ENCODE measurements at places on chromosomes 6 and 20.

DNA sequence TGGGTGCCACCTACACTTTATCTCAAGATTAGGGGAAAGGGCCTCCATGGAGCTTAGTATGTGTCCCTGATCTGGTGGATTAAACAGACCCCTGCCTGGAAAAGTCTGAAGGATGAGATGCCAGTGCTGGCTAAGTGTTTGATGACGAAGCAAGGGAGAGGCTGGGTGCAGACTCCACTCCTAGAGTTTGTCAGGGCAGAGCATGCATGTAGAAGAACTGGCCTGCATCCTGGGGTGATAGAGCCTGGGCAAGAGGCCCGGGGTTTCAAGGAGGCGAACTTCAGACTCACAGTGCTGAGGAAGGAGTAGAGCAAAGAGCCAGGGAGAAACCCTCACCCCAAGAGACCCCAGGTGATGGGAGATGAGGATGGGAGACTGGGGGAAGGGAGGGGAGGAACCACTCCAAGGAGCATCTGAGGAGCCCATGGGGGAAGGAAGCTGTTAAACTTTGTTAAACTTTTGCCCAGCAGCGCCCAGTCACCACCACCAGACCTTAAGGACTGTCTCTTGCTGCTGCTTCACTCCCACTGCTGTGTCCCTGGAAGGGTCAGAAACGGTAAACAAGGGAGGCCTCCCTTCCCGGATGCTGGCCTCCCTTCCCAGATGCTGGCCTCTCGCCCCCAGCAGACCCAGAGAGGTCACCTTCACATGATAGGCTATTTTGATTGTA, 61.6 kb downstream of the RPRD1B start:
- no peak for DNase-seq

- DNase-seq, result no peak
These were observed 71.4 kb upstream of the SCAF8 start for GRCh38 chr6:154661768-154662167.

- DNase-seq, result no peak
These were observed 32.7 kb upstream of the SLC22A1 start for GRCh38 chr6:160088784-160089533.

DNA sequence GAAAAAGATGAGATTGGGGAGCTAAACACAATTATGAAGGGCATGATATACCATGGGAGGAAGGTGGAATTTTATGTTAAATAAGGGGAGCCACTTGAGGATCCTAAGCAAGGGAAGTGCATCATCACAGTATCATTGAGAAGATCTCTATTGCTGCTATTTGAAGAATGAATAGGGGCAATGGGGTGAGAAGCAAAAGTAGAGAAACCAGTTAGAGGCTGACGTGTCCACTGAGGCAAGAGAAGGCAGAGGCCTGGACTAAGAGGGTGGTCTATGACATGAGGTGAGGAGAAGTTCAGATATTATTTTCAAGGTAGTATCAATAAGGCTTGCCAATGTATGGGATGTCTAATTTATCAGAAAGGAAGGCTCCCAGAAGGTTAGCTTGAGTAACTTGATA, 111.6 kb downstream of the TENT5A start:
- DNase-seq, result no peak

DNA sequence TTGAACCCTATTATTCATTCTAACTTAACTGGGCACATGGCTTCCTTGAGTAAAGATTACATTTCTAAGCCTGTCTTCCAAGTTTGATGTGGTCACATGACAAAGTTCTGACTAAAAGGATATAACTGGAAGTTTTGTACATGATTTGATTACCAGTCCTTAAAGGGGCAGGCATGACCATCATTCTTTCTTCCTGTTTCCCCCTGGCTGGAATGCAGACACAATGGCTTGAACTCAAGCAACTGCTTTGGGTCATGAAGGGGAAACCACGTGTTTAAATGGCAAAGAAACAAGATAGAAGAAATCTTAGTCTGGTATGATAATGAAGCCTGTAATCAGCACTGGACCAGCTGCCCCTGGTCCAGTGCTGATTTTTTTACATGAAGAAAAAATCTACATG, 15.6 kb upstream of the SHLD1 start:
- no peak for DNase-seq

DNA sequence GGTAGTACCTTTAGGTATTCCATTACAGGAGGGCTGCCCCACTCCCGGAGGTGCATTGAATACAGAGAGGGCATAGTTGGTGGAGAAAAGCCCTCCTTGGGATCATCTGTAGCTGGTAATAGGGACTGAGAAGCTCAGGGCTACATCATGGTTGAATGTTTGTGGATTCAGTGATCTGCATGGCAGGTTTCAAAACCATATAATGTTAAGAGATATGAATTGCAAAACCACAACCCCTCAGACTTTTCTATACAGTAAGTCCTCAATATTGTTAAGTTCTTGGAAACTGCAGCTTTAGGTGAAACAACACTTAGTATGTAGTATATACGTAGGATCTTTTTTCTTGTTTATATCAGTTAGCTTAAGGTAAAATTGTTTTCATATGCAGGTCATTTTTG, 11.3 kb downstream of the TULP4 start:
- no peak for DNase-seq

DNA sequence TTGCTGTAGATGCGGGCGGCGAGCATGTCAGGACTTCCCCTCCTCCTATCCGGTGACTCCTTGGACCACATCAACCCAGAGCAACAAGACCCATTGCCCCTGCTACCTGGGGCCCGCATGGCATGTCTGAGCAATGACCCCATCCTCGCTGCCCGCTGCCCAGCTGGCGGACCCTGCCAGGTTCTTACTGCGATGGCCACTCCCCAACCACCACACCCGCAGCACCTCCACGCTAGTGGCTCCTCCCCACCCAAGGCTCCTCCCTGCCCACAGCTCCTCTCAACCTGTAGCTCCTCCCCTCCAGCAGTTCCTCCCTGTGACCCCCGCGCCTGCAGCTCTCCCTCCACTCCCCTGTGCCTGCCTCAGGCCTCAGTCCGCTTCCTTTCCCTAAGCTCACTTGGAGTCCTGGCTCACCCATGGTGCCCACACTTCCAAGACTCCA, 17.6 kb upstream of the SERPINB9 start:
- DNase-seq, result no peak

GRCh38 chr20:58571693-58572427, 56.7 kb upstream of the APCDD1L start:
- peak; percentile 34 for DNase-seq

DNA sequence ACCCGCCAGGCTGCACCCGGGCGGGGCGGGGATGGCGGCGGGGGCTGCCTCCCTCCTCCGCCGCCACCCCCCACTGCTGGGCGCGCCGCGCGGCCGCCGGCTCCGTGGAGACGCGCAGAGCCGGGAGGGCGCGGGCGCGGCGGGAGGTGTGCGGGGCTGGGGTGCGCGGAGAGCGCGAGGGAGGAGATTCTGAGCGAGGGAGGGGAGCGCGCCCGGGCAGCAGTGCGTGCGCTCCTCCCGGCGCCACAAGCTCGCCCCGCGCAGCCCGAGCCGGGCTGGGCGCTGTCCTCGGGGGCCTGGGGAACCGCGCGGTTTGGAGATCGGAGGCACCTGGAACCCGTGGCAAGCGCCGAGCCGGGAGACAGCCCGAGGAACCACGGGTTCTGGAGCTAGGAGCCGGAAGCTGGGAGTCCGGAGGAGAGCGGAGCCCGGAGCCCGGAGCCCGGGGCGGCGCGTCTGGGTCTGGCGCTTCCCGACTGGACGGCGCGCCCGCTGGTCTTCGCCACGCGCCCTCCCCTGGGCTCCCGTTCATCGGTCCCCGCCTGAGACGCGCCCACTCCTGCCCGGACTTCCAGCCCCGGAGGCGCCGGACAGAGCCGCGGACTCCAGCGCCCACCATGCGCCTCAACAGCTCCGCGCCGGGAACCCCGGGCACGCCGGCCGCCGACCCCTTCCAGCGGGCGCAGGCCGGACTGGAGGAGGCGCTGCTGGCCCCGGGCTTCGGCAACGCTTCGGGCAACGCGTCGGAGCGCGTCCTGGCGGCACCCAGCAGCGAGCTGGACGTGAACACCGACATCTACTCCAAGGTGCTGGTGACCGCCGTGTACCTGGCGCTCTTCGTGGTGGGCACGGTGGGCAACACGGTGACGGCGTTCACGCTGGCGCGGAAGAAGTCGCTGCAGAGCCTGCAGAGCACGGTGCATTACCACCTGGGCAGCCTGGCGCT, at the start of gene NTSR1:
Gene NTSR1 (plus strand): TSS at position 246 of the 946 bp plus-strand sequence. CDS start 372 bp downstream, at position 618.
- DNase-seq, result no peak

GRCh38 chr6:43772681-43773049, 2.7 kb downstream of the VEGFA start:
- DNase-seq, result peak; percentile 33

GRCh38 chr20:7305976-7306375, 538.5 kb downstream of the BMP2 start:
- no peak for DNase-seq

DNA sequence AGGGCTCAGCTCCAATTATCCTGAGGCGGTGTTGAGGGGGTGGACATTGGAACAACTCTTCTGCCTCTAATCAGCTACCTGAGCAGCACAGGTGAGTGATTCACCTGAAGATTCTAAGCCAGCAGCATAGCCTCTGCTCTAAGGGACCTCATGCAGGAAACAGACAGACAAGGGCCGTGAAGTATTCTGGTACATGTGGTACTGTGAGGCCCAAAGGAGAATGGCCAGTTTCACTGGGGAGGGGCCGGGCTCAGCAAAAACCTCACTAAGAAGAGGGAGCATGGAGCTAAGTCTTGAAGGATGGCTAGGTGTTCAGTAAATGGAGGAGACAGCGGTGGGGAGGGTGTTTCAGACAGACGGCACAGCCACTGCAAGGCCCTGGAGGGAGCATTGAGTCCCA, 58.5 kb upstream of the CCDC167 start:
- DNase-seq, result no peak

DNA sequence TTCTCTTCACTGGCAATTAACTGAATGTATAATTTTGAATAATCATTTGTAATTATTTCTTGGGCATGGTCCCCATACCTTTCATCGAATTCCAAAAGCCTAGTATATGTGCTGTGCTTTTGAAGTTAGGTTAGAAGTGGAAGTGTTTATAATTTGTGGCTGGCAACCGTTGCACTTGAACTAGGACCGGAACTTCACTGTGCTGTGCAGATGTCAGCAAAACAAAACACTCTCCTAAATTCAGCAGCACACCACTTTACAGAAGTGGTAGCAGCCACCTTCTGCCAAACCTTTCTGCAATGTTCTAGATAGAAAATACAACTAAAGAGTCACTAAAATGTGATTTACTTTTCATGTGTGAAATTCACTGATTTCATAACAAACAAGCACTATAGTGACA, 111.9 kb downstream of the FAM83B start:
- DNase-seq, result no peak

DNA sequence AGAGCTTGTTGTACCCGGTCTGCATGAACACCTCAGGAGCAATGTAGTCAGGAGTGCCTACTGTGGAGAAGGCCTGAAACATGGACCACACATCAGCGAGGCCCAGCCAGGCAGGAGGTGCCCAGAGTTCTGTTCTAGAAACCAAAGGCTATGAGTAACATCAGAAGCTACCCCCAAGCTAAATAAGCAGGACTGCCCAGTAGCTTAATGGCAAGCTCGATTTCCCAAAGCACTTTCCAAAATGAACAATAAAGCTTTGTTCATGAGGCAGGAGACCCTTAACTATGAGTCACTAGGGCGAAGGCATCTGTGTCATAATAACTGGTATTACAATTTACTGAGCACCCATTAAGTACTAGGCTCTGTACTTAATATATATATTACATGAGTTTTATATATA, 47.4 kb downstream of the STK38 start:
- DNase-seq, result no peak

DNA sequence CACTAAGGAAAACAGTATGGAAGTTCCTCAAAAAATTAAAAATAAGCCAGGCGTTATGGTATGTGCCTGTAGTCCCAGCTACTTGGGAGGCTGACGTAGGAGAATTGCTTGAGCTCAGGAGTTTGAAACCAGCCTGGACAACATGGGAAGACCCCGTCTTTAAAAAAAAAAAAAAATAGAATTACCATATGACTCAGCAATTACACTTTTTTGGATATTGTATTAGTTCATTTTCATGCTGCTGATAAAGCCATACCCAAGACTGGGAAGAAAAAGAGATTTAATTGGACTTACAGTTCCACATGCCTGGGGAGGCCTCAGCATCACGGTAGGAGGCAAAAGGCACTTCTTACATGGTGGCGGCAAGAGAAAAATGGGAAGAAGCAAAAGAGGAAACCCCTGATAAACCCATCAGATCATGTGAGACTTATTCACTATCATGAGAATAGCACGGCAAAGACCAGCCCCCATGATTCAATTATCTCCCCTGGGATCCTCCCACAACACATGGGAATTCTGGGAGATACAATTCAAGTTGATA, 10.8 kb upstream of the SMIM29 start:
- no peak for DNase-seq

- DNase-seq, result no peak
These were observed 89.9 kb downstream of the PSMB1 start for GRCh38 chr6:170463101-170463721.

DNA sequence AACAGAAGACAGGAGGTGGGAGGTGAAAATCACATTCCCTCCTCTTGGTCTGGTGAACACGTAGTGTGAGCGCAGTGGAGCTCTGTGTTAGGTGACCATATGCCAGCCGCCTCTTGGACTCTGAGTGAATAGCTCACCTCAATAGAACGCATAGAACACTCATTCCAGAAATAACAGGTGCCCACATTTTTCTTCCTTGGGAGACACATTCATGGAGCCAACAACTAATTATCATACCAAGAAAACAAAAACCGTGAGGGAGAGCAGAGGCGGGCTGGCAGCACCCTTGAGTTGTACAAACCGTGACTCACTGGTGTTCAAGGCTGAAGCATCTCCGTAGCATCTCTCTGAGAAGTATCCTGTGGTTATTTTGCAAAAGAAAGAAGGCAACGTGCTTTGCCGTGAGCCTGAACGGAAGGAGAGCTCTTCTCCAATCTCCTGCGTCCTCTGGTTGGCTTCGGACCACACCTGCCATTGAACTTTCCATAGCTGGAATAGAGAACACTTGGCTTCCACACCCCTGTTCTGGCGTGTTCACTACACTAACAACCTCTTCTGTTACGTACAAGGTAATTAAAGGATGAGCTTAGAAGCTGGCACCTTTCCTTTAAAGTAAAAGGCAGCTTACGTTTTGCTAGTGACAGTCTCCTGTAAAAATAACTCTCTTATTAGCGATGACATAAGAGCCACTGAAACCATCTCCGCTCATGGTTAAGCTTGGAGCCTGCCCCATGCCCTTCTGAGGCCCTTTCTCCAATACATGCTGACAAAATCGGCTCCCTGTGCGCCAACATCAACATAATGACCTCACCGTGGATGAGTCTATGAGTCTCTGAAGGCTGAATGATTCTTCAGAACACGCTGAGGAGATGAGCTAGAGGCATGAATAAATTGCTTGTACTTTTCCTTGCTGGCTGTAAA, 30.2 kb upstream of the SGK1 start:
- no peak for DNase-seq

- no peak for DNase-seq
These were observed 80.5 kb downstream of the SNX5 start for GRCh38 chr20:17888044-17888443.

- DNase-seq, result no peak
These were observed 26.4 kb downstream of the GPX5 start for GRCh38 chr6:28551891-28552666.

- no peak for DNase-seq
These were observed 126.9 kb downstream of the LAMA2 start for GRCh38 chr6:129009851-129010250.

Data from HEK293T (cell line).